ENCODE measurements at places on chromosomes 6 and 20. TPM values are rescaled to one million over a fixed set of nuclear protein-coding genes. Genes with fewer than 3 reads are reported as not detected.

The CNR1 gene
- 0.95 TPM for polyA plus RNA-seq

The METTL24 gene
- polyA plus RNA-seq: 15.6 TPM

The SLC17A5 gene
- 20.6 TPM for polyA plus RNA-seq

The PBOV1 gene
- polyA plus RNA-seq: not detected

The PTCRA gene
- not detected for polyA plus RNA-seq

The MOCS3 gene
- polyA plus RNA-seq: 5.6 TPM

The ERMARD gene
- polyA plus RNA-seq: 36.0 TPM

The PET117 gene
- polyA plus RNA-seq: 17.9 TPM

The NEURL2 gene
- polyA plus RNA-seq: 4.7 TPM

DNA sequence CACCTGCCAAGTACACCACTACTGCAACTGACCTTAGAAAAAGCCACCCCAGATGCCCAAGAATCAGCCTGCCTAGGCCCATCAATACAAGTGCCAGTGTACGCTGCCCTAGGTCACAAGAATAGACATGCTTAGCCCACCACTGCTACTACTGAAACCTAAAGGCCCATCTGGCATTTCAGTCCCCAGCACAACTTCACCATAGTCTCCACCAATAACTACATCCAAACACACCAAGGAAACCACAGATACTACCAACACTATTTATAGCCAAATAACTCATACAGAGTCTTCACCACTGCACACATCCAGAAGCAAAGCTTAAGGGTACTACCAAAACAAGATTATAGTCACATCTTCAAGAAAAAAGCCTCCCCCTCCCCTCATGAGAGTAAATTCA lies 28.2 kb downstream of the TREML4 start:
- DNase-seq: no peak

DNA sequence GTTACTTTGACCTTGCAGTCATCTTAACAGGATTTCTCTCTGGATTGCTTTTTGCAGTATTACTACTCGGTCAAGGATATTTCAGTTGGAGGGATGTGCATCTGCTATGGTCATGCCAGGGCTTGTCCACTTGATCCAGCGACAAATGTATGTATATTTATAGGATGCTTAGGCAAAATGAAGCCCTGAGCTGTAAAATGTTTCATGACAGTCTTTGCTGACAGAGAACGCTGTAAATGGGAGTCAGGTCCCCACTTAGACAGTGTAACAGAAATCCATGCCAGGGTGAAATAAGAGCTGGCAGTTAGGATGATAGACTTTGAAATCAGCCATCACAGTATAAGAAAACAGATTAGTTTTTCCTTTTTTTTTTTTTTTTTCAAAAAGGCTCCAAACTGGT lies 264.0 kb downstream of the LAMA2 start:
- DNase-seq: no peak

GRCh38 chr6:32337186-32337805 lies 34.4 kb downstream of the TSBP1 start:
- no peak for DNase-seq

DNA sequence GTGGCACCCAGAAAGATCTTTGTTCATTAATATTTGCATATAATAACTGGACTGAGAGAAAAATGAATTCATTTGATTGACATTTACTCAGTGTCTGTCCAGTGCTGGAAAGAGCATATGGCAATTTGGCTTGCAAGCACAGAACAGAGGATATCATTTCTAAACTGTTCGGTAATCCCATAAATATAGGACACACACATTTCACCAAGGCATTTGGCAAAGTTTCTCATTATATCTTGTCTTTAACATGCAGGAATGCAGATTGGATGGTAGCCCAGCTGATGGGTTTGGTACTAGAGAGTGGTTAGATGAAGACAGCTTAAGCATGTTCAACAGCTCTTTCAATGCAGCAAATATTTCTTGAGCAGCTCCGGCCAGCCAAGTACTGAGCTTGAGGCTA lies 259.2 kb downstream of the PRKN start:
- DNase-seq: no peak

DNA sequence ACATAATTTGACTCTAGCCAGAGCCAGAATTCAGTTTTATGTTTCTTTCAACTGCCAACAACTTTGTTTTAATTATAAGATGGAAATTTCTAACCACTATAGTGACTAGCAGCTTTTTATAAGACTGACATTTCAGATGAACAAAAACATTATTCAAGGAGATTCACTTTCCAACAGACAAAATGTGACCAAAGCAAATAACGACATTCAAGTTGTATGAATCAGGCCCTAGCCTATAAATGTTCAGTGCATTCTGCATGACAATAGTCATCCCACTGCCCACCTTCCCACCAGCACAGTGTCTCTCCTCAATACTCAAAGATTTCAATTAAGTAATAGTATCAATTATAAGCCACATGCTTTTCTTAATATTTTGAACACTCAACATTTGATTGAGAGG lies 200.7 kb downstream of the KHDC1L start:
- no peak for DNase-seq

GRCh38 chr20:36261389-36262105 lies 25.3 kb downstream of the AAR2 start:
- no peak for DNase-seq

- no peak for DNase-seq
These were observed 69.1 kb downstream of the LCA5 start for GRCh38 chr6:79468116-79468515.

DNA sequence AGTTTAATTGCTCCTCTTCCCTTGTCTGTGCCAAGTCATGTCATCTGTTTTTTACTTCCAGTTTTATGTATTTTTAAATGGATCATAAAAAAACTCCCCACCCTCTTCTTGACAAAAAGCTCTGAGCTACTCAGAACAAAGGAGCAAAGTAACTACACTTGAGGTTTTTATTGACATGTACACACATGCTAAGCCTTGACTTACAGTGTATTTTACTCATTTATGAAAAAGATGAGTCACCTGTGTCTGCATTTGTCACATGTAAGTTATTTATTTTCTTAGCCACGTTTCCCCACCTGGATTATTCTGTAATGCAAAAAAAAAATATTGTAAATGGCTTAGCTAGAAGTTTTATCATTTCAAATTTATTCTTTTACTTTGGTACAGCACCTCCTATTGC lies 628.8 kb upstream of the SLC35B3 start:
- DNase-seq: no peak

- peak; percentile 2 for DNase-seq
These were observed 53.8 kb upstream of the POLR1H start for GRCh38 chr6:30007132-30007764.

GRCh38 chr6:149012040-149012545 lies 265.3 kb downstream of the UST start:
- no peak for DNase-seq

DNA sequence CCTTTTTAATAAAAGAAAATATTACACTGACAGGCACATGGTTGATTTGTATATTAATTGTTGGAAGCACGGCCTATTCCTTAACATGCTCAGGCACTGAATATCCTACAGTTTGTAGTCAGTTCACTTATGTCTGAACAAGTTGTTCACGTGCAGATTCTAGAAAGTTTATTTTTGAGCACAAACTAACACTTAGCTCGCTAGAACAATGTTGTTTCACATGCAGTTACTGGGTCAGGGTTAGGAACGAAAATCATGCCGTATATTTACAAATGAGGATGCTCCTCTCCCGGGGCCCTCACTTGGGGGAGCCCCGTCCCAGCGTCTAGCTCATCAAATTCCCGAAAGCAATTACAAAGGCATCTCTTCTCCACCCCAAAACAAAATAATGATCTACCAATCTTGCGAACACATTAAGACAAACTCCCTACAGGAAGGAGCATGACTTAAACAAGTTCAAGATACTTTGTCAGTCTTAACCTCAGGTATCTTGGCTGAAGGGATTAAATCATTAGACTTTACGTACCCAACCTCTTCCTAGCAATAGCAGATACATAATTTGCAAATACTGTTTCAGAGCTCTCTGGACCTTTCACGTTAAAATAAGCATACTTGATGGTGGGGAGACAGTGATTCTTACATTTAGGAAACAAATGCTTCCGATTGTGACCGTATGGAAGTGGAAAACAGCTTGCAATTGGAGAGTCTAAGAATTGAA lies 1.5 kb downstream of the MAP7 start:
- no peak for DNase-seq

- no peak for DNase-seq
These were observed 9.3 kb downstream of the LPIN3 start for GRCh38 chr20:41349943-41350342.

DNA sequence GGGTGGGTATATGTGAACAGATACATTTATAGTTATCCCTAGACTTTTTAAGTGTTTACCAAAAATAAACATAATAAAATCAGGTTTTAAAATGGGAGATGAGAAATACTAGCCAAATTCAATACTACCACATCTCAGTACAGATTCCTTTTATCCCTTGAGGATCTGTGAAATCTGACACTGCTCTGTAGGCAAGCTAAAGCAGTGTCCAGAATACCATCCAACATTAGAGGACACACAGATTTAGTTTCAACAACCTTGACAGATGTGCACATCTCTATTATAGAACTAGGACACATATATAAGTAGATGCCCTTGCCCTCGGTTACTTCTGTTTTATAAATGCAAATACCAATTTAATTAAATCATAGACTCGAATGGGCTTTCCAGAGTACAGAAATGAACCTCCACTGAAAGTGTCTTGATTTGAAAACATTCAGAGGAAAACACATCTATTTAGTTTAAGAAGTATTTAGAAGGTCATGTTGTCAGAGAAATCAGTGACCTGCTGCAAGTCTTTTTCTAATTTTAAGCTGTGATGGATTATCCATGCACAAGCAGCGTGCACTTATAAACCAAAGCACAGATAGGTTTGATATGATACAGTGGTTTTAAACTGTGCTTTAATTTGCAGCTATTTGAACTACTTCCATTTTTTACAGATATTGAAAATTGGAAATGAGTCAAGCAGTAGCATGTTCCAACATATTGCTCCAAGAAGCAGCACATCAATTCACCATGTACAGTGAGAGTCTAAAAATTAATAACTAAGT lies 156.3 kb upstream of the EPHA7 start:
- DNase-seq: no peak

GRCh38 chr6:151488226-151488625 lies 5.6 kb upstream of the CCDC170 start:
- no peak for DNase-seq

- DNase-seq: no peak
These were observed 153.3 kb downstream of the QRSL1 start for GRCh38 chr6:106782536-106783285.

GRCh38 chr6:52517502-52518278 lies 59.2 kb downstream of the TRAM2 start:
- no peak for DNase-seq

DNA sequence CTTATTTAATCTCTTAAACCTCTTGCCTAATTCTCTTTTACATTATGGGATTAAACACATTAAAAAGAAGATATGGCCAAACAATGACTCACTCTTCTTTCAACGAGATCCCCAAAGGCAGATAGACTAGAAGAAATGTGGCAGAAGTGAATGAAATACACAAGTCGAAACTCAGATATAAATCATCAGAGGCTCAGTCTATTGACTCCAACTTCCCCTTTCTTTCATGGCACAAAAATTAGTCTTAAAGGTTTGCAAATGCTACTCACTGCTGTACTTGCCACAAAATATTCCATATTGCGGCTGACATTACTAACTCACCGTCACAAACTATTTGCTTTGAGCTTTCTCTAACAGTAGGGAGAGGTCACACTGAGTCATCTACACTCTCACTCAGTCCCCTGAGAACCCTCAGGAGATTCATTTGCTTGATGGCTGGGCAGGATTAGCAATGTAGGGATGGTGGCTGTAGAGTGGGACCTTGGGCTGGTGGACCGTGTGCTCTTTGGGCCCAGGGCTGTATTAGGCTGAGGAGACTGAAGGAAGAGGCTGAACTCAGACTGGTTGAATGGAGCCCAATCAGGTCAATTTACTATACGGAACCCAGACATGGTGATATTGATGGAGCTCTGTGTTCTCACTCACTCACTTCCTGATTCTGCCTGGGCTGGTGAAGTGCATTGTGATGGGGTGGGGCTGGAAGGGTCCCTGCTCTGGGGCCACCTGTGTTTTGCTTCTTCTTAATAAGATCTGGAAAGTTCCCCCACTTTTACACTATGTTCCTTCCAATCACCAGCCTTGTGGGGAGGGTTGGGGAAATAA lies 42.8 kb upstream of the UBR2 start:
- DNase-seq: no peak

- no peak for DNase-seq
These were observed 89.9 kb upstream of the SYNDIG1 start for GRCh38 chr20:24379484-24379927.

DNA sequence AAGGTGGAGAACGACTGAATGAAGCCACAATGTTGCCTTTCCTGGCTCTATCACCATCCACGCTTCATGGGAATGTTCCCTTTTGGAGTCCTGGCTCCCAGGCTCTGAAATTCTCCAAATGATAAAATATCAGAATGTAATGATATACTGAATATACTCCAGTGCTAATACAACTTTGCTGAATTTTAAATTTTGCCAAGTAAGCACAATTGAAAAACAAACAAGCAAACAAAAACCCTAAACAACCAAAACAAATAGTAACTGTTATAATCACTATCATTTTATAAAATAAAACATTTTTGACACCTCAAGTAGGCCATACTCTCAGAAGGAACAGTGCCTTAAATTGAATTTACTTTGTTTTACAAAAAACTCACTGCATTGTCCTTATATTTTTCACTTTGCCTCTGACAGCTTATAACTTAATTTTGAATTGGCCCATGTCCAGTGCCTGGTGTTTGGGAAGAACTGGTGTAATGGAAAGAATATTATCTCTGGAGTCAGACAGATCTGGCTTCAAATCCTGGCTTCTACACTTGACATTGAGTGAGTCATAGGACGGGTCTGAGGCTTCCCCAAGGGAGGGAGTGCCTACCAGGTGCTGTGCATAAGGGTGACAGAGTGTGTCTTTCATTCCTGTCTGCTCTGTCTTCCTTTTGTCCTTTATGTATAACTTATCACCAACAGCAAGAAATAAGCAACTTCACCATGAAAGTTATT lies 698.3 kb downstream of the EPM2A start:
- DNase-seq: no peak

GRCh38 chr6:91476000-91476399 lies 889.1 kb upstream of the MAP3K7 start:
- no peak for DNase-seq

GRCh38 chr6:36224918-36225461 lies 28.4 kb downstream of the BRPF3 start:
- DNase-seq: no peak

- DNase-seq: no peak
These were observed 4.5 kb downstream of the MRPL14 start for GRCh38 chr6:44122801-44123200.

GRCh38 chr20:44586289-44586911 lies 4.0 kb downstream of the PKIG start:
- no peak for DNase-seq

- no peak for DNase-seq
These were observed 472 bp upstream of the PAQR8 start for GRCh38 chr6:52361414-52361944.

DNA sequence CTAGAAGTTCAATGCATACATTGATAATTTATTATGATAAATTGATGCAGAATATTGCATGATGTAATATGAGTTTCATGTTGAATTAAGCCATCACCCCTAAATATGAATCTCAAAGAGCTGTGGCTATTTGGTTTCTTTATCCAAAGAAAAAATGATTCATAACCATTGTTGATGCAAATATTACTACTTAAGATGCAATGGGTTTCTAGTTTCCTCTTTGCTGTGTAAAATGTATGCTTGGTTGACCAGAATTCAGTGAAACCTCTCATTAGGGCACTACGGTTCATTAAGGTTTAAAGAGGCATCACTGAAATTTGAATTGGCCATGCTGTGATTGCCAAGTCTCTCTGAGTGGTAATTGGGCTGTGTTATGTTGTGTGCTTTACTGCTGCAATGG lies 492.5 kb upstream of the FLRT3 start:
- DNase-seq: no peak
